Stimulated activated CD4-positive, alpha-beta T cell treated with anti-CD3 and anti-CD28 coated beads, Interleukin-1b, Interleukin-23, amount 100 ng/mL, for 1 hour (primary cell): ENCODE measurements at places on chromosomes 13 and 19.

DNA sequence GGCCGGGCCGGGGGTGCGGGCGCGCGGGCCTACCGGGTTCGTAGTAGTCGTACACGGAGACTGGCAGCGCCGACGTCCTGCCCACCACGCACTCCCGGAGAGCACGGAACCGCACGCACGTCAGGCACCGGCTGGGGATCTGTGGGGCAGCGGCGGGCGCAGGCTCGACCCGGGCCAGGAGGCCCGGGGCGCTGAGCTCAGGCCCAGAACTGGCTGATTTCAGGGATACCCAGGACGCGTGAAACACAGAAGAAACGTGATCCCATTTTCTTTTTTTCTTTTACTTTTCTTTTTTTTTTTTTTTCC lies 9.0 kb downstream of the F2RL3 start:
- no peak for DNase-seq

DNA sequence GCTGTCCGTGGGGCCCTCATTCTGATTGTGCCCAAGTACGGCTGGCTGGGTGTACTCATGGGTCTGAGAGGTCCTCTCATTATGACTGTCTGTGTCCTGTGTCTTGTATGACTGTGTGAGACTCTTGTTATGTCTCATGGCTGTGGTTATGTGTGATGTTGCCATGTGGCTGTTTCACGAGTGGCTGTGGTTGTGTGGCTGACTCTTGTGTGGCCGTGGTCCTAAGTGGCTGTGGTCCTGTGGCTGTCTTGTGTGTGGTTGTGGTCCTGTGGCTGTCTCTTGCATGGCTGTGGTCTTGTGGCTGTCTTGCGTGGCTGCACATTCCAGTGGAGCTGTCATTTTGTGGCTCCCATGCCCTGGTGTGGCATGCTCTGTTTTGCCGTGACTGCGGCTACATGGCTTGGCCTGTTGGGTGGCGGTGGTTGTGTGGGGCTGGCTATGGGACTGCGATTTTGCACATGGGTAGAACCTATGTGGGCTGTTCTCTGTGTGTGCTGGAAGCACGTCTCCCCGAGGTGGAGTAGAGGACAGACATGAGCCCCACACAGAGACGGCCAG lies 2.5 kb downstream of the LYL1 start:
- no peak for DNase-seq

DNA sequence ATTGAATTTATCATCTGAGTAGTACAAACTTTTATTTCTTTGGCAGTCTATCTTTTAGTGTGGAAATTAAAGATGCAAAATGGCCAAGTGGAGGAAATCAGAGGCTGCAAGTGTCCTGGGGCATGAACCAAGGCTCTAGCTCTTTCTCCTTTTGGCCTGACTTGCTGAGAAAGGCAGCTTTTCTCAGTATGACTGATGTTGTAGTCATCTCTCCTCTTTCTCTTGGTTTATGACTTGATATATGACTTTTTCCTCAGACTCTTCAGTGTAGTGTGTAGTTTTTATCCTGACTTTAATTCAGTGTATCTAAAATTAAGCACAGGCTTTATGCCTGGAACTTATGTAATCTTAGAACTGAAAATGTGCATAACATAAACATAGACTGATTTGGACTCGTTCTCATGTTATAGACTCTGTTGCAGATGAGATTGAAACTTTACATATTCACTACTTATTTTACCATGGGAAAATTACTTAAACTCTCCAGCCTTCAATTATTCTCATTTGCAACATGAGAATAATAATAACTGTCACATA lies 65.7 kb downstream of the SLITRK5 start:
- no peak for DNase-seq

- DNase-seq = no peak
Observed at GRCh38 chr13:49082653-49083536, 107.2 kb downstream of the FNDC3A start.

- DNase-seq = no peak
Observed at GRCh38 chr19:51594774-51595109, 23.7 kb downstream of the ZNF175 start.

- DNase-seq = no peak
Observed at GRCh38 chr13:106063591-106064313, 471.7 kb downstream of the EFNB2 start.

GRCh38 chr13:19695829-19696228 lies 62.4 kb downstream of the MPHOSPH8 start:
- DNase-seq = no peak

DNA sequence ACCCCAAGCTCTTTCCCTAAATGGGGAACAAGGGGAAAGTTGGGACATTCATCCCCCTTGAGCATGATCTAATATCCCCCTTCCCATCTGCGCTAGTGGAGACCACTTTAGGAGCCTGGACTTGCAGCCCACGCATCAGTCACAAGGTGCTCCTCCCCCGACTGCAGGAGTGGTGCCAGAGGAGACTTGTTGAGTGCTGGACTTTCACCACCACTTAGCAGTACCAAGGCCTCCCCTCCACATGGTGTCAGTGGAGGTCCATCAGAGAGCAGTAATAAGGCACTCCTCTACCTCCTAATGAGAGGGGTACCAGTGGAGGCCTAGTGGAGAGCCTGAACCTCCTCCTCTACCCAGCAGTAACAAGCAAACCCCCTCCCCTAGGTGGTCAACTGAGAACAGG lies 22.5 kb downstream of the CAB39L start:
- no peak for DNase-seq

DNA sequence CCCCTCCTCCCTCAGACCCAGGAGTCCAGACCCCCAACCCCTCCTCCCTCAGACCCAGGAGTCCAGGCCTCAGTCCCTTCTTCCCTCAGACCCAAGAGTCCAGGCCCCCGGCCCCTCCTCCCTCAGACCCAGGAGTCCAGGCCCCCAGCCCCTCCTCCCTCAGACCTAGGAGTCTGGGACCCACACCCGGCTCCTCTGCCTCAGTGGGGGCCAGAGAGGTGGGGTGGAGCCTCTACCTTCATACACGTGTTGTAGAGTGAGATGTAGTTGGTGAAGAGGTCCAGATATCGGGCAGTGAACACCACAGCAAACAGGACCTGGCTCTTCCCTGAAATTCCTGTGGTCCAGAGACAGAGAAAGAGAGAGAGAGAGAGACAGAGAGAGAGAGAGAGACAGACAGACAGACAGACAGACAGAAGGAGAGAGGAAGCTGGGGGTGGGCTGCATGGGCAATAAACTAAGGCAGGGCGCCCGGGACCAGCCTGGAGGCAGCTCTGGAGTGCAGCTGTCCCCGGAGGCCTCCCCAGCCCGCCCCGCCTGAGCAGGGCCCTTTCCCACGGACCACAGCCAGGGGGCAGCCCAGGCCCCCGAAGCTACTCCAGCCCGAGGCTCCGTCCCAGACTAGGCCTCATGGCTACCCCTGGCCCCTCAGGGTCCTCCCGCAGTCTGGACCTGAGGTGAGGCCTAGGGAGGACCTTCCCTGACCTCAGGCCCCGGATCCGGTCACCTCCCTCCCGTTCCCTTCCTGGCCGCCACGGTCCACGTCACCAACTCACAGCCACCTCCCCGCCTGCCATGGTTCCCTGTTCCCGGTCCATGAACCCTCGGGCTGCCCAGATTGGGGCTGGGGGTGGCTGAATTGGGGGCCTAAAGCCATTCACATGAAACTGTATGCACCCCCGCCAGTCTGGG lies 907 bp downstream of the KDELR1 start:
- peak; percentile 46 for DNase-seq

GRCh38 chr13:21580736-21581135 lies 23.2 kb downstream of the MICU2 start:
- DNase-seq = no peak

DNA sequence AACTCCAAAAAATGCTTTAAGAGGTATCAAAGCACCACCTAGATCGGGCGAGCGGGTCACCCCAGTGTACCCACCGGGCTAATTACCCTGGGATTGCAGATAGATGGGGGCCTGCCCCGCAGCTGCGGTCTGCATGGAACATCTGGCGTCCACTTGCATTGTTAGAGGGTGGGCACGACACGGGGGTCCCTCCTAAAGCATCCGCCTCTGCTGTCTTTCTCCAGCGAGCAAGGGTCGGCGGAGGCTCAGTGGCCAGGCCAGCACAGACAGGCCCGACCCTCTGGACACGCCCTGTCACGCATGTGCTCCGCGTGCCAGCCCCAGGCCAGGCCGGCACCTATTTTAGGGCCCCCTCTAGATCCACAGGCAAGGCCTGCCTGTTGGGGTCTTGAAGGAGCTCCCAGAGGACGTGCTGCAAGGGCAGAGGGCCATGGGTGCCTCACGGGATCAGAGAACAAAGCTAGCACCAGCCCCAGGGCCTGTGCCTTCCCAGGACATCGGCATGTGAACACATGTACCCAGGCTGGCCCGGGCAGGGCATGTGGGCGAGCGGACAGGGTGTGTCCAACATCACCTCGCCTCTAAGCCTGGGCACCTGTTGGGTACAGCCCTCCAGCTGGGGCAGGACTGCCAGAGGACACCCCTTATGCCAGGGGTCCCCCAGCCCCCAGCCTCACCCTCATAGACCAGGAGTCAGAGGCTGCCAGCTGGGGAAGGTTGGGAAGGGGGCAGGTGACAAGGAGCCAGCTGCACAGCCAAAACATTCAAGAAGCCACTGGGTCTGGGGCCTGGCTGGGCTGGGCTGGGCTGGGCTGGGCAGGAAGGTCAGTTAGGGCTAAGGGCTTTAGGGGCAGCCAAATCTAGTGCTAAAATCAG lies 35.6 kb upstream of the NANOS3 start:
- DNase-seq = no peak

DNA sequence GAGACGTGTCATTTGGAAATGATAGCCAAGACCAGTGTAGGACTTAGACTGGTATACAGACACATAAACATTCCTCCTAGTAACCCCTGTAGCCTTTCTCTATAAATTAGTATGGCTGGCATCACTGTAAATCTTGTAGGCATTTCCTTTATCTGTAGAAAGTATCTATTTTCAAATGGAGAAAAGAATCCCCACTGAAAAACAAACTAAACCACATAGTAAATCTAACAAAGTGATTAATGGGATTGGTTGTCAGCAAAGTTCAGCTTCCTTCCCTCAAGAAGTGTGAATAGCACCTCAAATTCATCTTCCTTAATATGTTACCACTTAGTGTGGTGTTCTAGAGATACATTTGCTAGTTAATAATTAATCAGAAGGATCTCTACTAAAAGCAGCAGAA lies 119.4 kb upstream of the NBEA start:
- no peak for DNase-seq

- DNase-seq = no peak
Observed at GRCh38 chr13:99506634-99507033, 5.4 kb downstream of the TM9SF2 start.

DNA sequence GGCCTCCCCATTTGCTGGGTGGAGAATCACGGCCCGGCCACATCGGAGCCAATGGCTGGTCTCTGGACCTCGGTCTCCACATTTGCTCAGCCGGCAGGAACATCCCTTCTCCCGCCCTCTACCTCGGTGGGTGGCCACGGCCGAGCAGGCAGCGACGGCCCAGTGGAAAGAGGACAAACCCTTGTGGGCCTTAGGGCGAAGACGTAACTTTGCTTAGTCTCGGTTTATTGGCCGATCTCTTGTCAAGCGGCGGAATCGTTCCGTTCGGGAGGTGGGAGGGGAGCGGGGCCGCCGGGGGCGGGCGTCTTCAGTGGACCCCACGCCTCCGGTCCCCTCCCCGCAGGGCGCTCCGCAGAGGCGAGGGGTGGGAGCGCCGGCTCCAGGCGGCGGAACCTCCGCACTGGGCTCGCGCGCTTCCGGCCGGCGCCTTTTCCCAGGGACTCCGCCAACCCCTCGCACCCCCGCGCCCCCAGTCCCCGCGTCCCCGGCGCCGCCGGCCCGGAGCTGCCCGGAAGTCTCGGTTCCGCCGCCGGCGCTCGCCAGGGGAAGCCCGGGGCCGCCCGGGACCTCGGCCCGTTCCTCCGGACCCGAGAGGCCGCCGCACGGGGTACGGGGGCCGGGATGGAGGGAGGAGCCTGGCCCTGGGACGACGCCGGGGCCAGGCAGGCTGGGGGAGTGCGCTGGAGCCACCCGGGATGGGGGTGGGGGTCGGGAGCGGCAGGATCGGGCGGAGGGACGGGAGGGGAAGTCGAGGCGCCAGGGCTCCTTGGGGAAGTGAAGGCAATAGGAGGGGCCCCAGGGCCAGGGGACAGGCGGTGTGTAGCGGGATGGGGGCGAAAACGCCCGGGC lies at the start of gene ZNF580:
TSS of gene ZNF580 (plus strand) at position 426 of the 849 bp plus-strand sequence. CDS start 1,507 bp downstream, outside the sequence.
- DNase-seq = peak; percentile 53

DNA sequence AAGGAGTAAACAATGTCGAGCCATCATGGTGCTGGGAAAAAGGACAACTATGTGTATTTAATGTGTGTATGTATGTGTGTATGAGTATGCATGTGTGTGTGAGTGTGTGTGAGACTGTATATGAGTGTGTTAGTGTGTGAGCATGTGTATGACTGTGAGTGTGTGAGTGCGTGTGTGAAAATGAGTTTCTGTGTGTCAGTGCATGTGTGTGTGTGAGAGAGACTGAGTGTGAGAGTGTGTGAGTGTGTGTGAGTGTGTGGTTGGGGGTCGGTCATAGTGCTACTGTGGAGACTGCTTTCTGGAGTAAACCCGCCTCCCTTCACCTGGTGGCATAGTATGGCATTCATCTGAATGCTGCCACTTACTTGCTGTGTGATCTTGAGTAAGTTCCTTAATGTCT lies 567.4 kb downstream of the FGF9 start:
- DNase-seq = no peak

- DNase-seq = no peak
Observed at GRCh38 chr19:14804765-14805164, 26.4 kb upstream of the ADGRE2 start.

- no peak for DNase-seq
Observed at GRCh38 chr19:4633140-4633967, 6.0 kb upstream of the TNFAIP8L1 start.

GRCh38 chr19:3738477-3739220 lies 22.8 kb downstream of the APBA3 start:
- no peak for DNase-seq

GRCh38 chr13:76683854-76684253 lies 202.4 kb downstream of the KCTD12 start:
- no peak for DNase-seq

DNA sequence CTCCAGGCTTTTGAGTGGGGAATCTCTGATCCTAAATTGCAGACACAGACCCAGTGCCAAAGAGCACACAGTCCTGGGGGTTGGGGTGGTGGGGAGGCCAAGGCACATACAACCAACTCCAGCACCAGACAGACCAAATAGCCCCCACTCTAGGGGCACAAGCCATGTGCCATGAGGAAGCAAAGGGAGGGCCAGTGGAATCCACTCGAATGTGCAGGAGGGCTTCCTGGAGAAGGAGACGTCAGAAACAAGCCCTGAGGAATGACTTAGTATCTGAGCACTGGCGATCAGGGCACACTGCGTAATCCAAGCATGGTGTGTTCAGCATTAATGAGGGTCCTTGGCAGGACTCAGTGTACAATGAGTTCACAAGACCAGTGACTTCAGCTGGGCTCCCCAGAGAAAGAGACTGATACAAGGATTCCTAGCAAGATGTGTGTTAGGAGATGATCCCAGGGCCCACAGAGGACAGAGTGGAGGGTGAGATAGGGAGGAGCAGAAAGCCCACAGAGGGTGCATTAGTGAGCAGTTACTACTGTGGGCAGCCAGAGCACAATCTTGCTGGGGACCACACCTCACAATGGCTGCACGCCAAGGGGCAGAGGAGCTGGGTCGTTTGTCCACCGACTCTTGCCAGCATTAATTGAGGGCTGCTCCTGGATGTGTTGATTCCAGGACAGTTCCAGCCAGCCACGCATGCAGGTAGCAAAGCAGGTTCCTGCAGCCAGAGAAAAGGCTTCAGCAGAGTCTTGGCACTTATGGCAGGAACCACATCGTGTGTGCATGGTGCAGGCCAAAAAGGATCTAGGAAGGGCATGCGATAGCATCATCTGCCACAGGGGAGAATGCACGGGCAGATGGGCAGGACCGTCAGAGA lies 152.6 kb upstream of the VSTM2B start:
- DNase-seq = no peak
